Endothelial cell (in vitro differentiated cells): ENCODE measurements at places on chromosomes 4 and X.

- DNase-seq, result peak; percentile 44
These were observed 126.3 kb downstream of the NEK1 start for GRCh38 chr4:169485791-169486742.

DNA sequence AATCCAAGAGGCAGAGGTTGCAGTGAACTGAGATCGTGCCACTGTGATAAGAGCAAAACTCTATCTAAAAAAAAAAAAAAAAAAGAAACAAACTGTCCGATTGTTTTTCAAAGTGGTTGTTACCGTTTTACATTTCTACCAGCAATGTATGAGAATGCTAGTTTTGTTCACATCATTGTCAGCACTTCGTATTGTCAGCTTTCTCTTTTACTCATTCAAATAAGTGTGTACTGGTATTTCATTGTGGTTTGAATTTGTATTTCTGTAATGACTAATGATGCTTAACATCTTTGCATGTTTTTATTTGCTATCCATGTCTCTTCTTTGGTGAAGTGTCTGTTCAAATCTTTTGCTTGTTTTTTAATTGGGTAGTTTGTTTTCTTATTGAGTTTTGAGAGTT, 65.8 kb downstream of the GPR101 start:
- no peak for DNase-seq

- no peak for DNase-seq
These were observed 220.0 kb downstream of the PCDH18 start for GRCh38 chr4:137312257-137312656.

- DNase-seq, result no peak
These were observed 25.2 kb downstream of the CENPC start for GRCh38 chr4:67520141-67520540.

- DNase-seq, result no peak
These were observed 7.7 kb downstream of the COL4A5 start for GRCh38 chrX:108447303-108447702.

DNA sequence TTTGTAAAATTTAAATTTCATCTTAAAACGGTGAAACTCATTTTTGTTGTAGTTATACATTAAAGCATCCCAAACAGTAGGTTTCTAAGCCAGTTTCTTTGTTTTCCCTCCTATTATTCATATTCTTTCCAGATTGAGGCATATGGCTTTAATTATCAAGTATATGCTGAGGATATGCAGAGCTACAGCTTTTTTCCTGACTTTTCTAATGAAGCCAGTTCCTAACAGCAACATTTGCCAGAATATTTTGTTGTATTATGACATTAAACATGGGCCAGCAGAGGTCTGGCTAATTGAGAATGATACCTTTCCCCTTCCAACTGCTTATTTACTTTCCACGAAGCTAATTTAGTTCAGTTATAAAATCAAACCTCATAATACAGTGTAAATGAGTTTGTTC, 75.3 kb downstream of the SLIT2 start:
- DNase-seq, result no peak
